ENCODE measurements at places on chromosomes 3 and 15.

DNA sequence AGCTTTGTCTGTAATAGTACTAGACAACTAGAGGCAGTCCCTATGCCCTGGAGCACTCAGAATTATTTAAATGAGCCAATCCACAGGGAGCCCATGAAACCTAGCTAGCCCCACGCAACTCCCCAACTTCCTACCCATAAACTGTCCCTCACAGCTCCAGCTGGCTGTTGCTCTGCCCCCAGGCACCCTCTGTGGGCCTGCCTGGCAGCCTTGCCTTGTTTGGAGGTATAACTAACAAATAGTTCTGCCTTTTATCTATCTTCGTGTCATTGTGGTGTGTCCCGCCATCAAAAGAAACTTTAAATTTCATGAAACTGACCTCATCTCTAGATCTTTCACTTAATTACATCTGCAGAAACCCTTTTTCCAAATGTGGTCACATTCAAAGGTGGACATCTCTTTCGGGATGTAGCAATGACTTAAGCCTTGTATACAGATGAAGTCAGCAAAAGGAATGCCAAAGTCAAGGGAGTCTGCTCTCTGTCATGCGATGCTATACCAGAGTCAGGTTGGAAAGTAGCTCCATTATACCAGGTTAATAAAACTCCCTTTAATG lies 1.8 kb upstream of the RTP3 start:
- DNase-seq: no peak

DNA sequence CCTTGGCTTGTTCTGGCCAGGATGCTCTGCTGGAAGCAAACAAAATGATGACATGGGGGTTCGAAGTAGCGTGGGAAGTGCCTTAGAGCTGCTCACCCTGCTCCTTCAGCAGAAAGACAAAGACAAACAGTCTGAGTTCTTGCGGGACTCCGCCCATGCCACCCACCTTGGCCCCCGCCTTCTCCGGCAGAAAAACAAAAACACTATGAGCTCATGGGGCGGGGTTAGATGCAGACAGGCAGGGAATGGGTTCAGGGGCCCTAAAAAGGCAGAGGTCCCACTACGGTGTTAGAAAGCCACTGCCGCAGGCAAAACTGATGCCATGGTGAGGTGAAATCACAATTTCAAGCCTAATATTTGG lies 9.7 kb upstream of the NCKIPSD start:
- no peak for DNase-seq

- DNase-seq: peak; percentile 69
These were observed 109.3 kb downstream of the SHQ1 start for GRCh38 chr3:72738752-72739530.

DNA sequence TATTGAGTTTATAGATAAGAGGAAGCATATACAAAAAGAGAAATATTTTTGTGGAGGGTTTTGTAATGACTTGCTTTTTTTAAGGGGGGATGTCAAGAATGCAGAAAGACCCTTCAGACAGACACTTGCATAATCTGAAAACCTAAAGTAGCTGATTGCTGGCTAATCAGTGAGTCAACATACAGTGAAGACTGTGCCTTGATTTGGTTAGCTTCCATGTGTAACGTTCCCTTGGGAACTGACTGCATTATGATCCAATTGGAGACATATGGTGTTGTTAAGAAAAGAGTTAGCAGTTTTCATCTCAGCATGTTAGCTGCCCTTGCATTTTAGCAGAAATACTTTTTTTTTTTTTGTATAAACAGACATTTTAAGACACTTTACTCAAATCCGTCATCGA lies 483.2 kb downstream of the RBMS3 start:
- DNase-seq: no peak

GRCh38 chr3:46542344-46542743 lies 23.8 kb downstream of the LRRC2 start:
- no peak for DNase-seq

DNA sequence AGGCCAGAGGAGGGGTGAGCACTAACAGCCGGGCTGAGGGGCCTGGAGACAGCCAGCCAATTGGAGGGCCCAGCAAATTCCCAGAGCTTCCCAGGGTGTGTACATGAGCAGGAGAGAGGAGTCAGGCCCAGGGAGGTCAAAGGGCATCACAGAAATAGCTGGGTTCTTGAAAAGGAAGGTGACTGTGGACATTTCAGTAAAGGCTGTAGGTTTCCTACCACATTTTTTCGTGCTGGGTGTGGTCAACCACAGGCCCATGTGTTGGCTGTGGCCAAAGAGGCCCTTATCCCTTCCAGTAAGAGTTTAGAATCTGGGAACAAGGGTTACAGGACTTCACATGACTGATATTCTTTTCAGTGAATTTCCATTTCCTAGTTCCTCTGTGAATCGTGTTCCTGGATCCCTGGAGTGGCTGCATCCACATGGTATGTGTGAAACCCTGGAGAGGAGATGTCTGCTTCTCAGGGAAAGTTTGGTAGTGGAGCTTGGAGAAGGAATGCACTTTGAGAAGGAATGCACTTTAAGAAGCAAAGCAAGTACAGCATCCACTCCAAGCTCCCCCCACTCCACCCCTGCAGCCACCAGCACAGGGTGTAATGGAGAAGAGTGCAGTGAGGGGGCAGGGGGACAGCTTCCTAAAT lies 73.2 kb upstream of the HEG1 start:
- no peak for DNase-seq
